Spinal cord (tissue), 10 donors: ENCODE measurements at places on chromosomes 1 and 21. TPM values are rescaled to one million over a fixed set of nuclear protein-coding genes. Genes with fewer than 3 reads are reported as not detected.

UCK2 gene
- polyA plus RNA-seq = 29.0 TPM

TTC39A gene
- 15.1 TPM for polyA plus RNA-seq

TMEM82 gene
- polyA plus RNA-seq = not detected

BGLAP gene
- 2.3 TPM for polyA plus RNA-seq

RGS13 gene
- not detected for polyA plus RNA-seq

LEPROT gene
- polyA plus RNA-seq = 63.6 TPM

KCNE2 gene
- polyA plus RNA-seq = 1.3 TPM

LCE1E gene
- polyA plus RNA-seq = not detected

NTRK1 gene
- 1.7 TPM for polyA plus RNA-seq

RXFP4 gene
- not detected for polyA plus RNA-seq

IFNLR1 gene
- polyA plus RNA-seq = 1.6 TPM

RASAL2 gene
- 27.3 TPM for polyA plus RNA-seq

DNA sequence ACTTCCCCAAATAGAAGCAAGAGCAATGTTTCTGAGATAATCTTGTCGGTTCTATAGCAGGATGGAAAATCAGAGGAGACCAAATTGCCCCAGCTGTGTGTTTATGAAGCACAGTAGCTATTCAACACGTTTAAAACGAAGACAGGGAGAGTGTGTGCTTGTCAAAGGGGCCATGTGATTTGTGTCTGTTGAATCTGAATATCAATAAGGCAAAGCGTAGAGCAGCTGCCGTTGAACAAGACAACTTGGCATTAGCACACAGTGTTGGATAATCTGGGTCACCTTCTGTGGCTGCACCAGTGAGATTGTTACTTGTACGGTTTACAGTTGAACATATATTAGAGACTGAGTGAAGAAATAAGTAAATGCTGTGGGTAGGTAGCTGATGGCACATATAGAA, 1.0 kb downstream of the CRB1 start:
- no peaks in the 10 kb centered on the region for H3K4me1 ChIP-seq
- H3K27ac ChIP-seq = no peak overlapping the region
- H3K36me3 ChIP-seq = no peaks in the 10 kb centered on the region
- peak; percentile 51 for DNase-seq
- H3K4me3 ChIP-seq = peak overlapping the region; percentile 32
- no peaks in the 10 kb centered on the region for H3K27me3 ChIP-seq

DNA sequence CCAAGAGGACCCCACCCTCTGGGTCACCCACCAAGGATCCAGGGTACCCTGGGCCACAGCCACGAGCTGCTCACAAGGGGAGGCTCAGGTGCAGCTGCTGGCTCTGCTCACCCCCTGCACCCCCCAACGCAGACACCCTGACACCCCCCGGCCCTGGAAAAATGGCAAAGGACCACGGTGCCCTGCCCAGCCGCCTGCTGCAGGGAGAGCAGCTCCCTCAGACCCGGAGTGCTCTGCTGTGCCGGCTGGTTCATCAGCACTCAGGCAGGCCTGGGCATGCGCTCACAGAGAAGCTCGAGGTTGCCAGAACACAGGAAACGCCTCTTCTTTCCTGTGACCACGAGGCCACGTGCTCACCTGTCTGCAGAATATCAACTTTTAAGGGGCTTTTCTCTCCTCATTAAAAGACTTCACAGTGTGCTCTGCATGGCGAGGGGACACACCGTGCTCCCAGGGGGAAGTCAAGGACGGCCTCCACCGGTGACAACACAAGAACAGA, 4.3 kb upstream of the C1QTNF12 start:
- no peak for DNase-seq
- no peaks in the 10 kb centered on the region for H3K4me1 ChIP-seq
- peaks cover 18% of the 10 kb centered on the region for H3K27me3 ChIP-seq
- no peak overlapping the region for H3K27ac ChIP-seq
- peaks cover 45% of the 10 kb centered on the region for H3K36me3 ChIP-seq

GRCh38 chr1:112461200-112461871, 47.4 kb upstream of the WNT2B start:
- peaks cover 21% of the 10 kb centered on the region for H3K4me1 ChIP-seq
- H3K27ac ChIP-seq = no peak overlapping the region
- H3K27me3 ChIP-seq = no peaks in the 10 kb centered on the region
- DNase-seq = no peak
- H3K36me3 ChIP-seq = peaks cover 9% of the 10 kb centered on the region

- peak; percentile 65 for DNase-seq
- peaks cover 31% of the 10 kb centered on the region for H3K4me1 ChIP-seq
- H3K27ac ChIP-seq = no peak overlapping the region
- no peaks in the 10 kb centered on the region for H3K27me3 ChIP-seq
These were observed 436.5 kb upstream of the VAMP3 start for GRCh38 chr1:7334475-7335035.

DNA sequence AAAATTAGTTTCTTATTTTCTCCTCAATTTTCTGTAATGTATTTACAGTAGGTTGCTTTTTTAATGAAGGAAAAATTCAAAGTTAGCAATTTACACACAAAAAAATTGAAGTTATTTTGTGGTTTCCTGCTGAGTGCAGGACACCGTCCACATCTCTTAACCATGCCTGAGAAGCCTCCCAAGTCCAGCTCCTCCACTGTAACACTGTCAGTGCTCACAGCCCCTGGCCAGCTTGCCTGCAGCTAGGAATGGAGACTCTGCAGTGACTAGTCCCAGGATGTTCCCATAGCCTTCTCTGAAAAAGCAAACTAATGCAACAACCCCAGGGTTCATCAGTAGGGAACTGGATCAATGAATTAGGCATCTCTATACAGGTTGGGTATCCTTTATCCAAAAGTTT, 3.5 kb downstream of the A3GALT2 start:
- H3K36me3 ChIP-seq = peaks cover 4% of the 10 kb centered on the region
- no peak overlapping the region for H3K27ac ChIP-seq
- DNase-seq = no peak
- peaks cover 4% of the 10 kb centered on the region for H3K4me1 ChIP-seq
- no peak overlapping the region for H3K4me3 ChIP-seq
- no peaks in the 10 kb centered on the region for H3K27me3 ChIP-seq

GRCh38 chr1:3498246-3498930, 43.9 kb downstream of the ARHGEF16 start:
- DNase-seq = no peak
- H3K4me3 ChIP-seq = no peak overlapping the region
- no peaks in the 10 kb centered on the region for H3K27me3 ChIP-seq
- no peak overlapping the region for H3K27ac ChIP-seq

DNA sequence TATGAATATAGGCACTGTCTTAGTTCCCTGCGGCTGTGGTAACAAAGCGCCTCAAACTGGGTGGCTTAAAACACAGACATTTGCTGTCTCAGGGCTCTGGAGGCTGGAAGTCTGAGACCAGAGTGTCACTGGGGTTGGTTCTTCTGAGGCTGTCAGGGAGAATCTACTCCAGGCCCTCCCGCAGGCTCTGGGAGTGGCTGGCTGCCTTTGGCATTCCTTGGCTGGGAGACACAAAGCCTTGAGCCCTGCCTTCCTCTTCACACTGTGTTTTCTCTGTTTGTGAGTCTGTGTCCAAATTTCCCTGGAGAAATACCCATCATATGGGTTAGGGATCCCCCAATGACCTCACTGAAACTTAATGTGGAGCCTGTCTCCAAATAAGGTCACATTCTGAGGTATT, 38.5 kb downstream of the B3GALT5 start:
- H3K4me3 ChIP-seq = no peak overlapping the region
- peaks cover 4% of the 10 kb centered on the region for H3K4me1 ChIP-seq
- DNase-seq = no peak

DNA sequence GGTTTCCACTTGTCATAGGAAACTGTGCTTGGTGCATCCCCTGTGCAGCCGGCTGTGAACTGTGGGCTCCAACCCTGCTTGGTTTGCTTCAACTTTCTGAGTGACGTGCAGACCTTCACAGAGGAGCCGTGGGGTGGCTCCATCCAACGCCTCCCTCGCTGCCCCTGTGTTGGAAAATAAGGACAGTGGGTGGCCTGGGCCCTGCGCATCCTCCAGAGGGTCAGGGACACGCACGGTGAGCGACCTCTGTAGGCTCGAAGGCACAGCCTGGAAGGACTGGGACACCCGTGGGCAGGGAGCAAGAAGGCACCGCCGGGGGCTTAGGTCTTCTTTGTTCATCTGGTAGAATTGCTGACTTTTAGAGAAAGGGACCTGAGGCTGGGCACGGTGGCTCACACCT, 6.5 kb upstream of the FAAP20 start:
- H3K4me1 ChIP-seq = peaks cover 38% of the 10 kb centered on the region
- no peaks in the 10 kb centered on the region for H3K27me3 ChIP-seq
- H3K27ac ChIP-seq = no peak overlapping the region
- no peak overlapping the region for H3K4me3 ChIP-seq
- no peak for DNase-seq

DNA sequence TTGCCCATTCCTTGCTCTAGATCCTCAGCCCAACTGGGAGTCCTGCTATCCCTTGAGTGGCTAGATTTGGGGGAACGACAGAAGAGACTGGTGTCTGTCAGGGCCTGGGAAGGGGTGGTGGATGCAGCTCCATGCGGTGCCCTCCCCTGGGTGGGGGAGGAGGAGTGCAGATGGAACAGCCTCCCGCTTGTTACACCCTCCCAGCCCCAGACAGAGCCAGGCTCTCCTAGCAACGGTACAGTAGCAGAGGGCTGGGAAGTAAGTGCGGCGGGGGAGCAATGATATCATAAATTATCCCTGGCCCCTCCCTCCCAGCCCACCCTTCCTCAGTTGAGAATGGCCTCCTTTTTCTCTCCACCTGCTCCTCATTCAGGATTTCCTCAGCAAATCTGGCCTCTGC, 37.2 kb downstream of the RHBG start:
- H3K27ac ChIP-seq = peak overlapping the region; percentile 81
- no peaks in the 10 kb centered on the region for H3K27me3 ChIP-seq
- DNase-seq = peak; percentile 26
- H3K4me1 ChIP-seq = peaks cover 81% of the 10 kb centered on the region
- peaks cover 71% of the 10 kb centered on the region for H3K36me3 ChIP-seq

DNA sequence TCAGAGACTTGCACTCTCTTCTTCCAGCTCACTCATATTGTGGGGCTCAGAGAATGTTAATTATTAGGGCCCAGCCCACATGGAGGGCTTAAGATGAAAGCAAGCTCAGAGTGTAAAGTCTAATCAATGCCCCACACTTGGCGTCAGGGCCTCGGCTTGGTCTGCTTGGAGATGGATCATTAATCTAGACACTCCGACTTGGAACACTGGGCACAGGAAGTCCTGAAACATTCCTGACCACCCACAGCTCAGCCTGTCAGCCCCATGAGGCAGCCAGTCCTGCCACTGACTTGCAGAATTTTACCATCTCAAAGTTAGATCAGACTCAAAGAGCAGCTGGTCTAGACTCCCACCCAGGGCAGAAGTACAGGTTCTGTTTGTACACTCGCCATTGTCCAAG, 69.8 kb upstream of the TRABD2B start:
- no peak overlapping the region for H3K27ac ChIP-seq
- DNase-seq = no peak
- no peaks in the 10 kb centered on the region for H3K36me3 ChIP-seq
- no peaks in the 10 kb centered on the region for H3K4me1 ChIP-seq
- no peak overlapping the region for H3K4me3 ChIP-seq

- no peaks in the 10 kb centered on the region for H3K27me3 ChIP-seq
- no peak overlapping the region for H3K4me3 ChIP-seq
These were observed 180.4 kb downstream of the SLC44A5 start for GRCh38 chr1:75430526-75430925.

DNA sequence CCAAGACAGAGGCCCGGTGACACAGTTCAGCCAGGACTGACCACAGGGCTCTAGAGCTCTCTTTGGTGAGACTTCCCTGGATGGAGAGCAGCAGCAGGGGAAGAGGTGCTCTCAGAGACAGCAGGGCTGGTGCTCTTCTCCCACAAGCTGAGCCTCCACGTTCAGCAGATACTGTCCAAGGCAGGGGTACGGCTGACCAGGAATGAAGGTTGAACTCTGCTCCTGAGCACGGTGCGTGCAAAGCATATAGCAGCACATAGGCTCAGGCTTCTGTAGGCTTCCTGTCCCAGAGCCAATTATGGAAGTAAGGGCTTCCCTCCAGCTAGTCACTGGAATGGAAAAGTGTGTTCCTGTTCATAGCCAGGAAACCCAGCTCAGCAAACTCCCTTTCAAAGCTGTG, 23.9 kb downstream of the DMBX1 start:
- H3K27me3 ChIP-seq = peaks cover 37% of the 10 kb centered on the region
- no peak overlapping the region for H3K4me3 ChIP-seq
- no peaks in the 10 kb centered on the region for H3K36me3 ChIP-seq
- no peak for DNase-seq
- H3K4me1 ChIP-seq = peaks cover 9% of the 10 kb centered on the region
- H3K27ac ChIP-seq = no peak overlapping the region

DNA sequence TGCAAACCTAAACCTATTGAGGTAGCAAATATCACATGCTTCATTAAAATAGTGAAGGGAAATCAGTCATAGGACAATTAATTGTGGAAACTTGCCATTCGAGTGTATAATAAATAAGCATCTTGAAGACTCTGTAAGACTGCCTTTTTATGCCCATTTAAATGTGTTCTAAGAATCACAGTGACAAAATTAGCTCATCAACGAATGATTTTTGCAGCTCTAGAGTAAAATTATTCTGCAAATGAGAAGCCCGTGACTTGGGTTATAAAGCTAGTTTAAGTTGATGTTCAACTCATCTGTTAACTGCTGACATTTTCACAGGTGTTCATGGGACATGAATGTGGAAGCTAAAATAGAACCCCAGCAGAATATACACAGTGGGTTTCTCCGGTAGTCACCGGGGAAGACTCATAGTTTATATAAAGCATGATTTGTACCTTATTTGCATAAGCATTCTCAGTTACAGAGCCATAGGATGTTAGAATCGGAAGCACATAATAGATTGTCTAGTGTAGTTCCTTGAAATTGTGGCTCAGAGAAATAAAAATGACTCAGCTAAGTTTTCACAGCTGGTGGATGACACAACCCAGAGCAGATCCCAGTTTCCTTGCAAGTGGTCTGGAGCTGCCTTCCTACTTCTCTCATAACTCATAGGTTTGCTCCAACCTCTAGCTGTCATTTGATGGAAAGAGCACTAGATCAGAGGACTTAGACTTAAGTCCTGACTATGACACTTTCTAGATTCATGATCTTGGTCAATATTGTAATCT, 107.3 kb downstream of the UCHL5 start:
- no peak for DNase-seq
- H3K4me3 ChIP-seq = no peak overlapping the region
- no peaks in the 10 kb centered on the region for H3K27me3 ChIP-seq
- H3K36me3 ChIP-seq = no peaks in the 10 kb centered on the region
- H3K27ac ChIP-seq = no peak overlapping the region
